ENCODE measurements at places on chromosomes 6 and 20.
A peak's percentile ranks its signal among the peaks of the same experiment; 100 is the strongest.

DNA sequence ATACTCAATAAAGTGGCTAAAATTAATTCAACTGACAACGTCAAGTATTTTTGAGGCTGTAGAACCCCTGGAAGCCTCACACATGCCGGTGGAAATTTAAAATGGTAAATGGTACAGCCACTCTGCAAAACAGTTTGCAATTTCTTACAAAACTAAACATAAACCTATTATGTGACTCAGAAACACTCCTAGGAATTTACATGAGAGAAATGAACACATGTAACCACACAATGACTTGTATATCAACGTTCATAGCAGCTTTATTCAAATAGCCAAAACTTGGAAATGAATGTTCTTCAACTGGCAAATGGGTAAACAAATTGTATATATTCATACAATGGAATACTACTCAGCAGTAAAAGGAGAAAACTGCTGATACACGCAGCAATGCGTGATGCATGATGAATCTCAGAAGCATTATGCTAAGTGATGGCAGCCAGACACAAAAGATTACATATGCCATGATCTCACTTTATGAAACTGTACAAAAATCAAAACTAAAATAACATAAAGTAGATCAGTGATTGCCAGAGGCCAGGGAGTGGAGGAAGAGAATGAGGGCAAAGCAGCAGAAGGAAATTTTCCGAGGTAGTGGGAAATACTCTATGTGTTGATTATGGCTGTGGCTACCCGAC, 112.5 kb downstream of the FAM50B start:
- peak; percentile 44 for DNase-seq

DNA sequence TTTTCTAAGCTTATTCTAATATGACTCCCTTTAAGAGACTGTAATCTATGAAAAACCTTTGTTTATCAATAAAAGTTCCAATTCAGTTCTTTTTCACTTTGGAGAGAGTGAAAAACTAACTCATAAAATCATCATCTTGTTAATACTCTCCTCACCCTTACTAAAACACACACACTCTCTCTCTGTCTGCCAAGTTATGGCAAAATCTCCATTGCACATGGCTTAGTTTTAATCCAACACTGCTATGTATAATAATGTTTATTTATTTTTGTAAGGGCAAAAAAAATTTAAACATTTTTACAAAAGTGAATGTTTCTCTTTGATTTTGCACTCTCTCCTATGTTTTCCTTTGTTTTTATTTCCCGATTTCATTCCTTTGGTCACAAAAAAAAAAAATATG, 253.2 kb downstream of the BMP7 start:
- peak; percentile 40 for DNase-seq

GRCh38 chr6:48535582-48536009, 424.6 kb upstream of the PTCHD4 start:
- DNase-seq, result peak; percentile 3

DNA sequence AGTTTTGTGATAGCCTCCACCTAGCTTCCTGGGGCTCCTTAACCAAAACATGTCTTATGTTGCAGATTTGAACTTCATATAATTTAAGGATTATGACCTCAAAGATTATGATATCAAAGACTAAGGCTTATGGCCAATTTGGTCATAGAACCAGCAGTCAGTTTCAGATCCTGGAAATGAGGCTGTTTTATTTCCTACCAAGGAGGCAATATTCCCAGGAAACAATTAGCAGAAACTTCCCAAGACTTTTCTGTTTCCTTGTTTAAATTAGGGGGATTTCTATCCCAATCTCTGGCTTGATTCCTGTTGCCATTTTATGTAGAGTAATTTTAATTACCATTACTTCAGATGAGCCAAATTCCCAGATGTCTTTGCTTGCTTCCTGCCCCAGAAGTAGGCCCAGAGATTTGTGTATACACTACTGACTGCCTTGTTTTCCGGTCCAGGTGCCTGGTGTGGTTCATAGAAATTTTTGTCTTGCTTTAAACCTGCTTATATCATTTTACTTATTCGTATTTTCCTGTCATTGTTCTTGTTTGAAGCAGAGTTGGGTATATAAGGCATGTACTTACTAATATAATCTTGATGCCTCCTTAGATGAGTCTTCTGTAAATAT, 119.2 kb upstream of the TMEM170B start:
- DNase-seq, result no peak

GRCh38 chr6:119497988-119498727, 148.6 kb upstream of the MAN1A1 start:
- DNase-seq, result no peak

Data from fibroblast of skin of back (primary cell).